Heart right ventricle (tissue), 16 donors: ENCODE measurements at places on chromosomes 7 and 10. TPM values are rescaled to one million over a fixed set of nuclear protein-coding genes. Genes with fewer than 3 reads are reported as not detected.

STRA8 gene
- not detected for total RNA-seq

DNA sequence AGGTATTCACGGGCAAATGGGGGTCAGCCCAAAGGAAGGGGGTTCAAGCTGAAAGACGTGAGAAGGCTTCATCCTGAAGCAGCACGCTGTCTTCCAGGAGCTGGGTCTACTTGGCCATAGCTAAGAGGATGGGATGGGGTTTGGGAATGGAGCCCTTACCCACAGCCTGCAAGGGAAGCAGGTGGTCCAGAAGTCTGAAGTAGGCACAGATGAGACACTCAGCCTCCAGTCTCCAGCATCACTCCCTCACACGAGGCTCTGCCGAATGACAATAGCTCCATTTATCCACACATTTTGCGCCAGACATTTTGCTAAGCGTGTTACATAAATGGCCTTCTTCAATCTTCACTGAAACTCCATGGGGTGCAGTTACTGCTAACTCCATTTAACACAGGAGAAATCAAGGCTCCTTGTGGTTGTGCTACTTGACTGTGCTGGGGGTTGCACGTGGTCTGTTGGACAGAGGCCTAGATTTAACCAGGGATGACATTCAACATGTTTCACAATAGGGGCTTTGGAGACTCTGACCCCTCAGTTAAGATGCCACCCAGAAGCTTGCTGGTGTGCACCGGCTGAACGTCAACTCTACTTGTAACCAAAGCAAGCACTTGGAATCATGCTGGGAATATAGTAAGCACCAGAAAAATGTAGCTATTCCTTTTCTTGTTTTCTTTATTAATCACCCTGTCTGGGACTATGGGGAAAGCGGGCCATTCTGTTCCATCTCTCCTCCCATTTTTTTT is 85.3 kb downstream of the FAM241B start:
- no peak for DNase-seq

- no peak for DNase-seq
Observed at GRCh38 chr7:148967602-148968001, 60.7 kb downstream of the PDIA4 start.

- no peak for DNase-seq
Observed at GRCh38 chr10:14433147-14433546, 102.4 kb upstream of the FRMD4A start.

DNA sequence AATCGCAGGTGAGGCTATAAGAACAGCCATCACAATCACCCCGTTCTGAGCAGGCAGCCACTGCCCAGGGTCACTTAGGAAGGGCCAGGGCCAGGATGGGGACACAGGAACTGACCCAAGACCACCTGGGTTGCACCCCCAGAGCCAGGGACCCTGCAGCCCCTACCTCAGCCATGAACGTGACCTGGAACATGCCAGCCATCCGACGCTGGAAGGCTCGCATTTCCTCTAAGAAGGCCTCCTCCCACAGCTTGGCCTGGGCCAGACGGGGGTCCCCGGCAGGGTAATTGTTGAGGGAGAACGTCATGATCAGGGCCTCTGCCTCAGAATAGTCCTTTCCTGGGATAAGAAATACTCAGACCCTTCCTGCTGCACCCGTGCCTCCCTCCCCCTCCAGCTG is 5.0 kb downstream of the NPC1L1 start:
- DNase-seq, result no peak

DNA sequence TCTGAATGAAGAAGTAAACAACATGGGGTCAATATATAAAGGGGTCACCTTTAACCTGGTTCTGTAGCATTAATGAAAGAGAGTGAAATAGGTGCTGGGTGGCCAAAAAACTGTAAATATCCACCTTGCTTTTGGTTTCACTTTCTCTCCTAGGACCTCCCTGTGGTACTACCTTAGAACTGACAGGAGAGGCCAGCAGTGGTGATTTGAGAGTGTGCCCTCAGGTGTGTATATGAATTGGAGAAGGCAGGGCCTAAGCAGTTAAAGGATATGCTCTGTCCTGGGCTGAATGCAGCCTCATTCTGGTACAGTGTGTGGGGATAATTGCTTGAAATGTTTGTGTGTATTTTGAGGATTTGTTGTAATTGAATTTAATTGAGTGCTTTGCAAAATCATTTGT is 62.0 kb downstream of the BBS9 start:
- DNase-seq, result no peak

GRCh38 chr10:110350812-110351211 is 46.1 kb upstream of the SMNDC1 start:
- no peak for DNase-seq

GRCh38 chr10:22464966-22465629 is 119.8 kb downstream of the SPAG6 start:
- DNase-seq, result no peak

GRCh38 chr7:43291789-43292188 is 179.3 kb downstream of the HECW1 start:
- no peak for DNase-seq

- no peak for DNase-seq
Observed at GRCh38 chr7:113015034-113015645, 71.5 kb downstream of the GPR85 start.

- DNase-seq, result no peak
Observed at GRCh38 chr7:41188163-41189130, 514.4 kb downstream of the INHBA start.

- no peak for DNase-seq
Observed at GRCh38 chr10:26621243-26621888, 76.1 kb upstream of the PDSS1 start.
